ENCODE measurements at places on chromosomes 7 and 10.

DNA sequence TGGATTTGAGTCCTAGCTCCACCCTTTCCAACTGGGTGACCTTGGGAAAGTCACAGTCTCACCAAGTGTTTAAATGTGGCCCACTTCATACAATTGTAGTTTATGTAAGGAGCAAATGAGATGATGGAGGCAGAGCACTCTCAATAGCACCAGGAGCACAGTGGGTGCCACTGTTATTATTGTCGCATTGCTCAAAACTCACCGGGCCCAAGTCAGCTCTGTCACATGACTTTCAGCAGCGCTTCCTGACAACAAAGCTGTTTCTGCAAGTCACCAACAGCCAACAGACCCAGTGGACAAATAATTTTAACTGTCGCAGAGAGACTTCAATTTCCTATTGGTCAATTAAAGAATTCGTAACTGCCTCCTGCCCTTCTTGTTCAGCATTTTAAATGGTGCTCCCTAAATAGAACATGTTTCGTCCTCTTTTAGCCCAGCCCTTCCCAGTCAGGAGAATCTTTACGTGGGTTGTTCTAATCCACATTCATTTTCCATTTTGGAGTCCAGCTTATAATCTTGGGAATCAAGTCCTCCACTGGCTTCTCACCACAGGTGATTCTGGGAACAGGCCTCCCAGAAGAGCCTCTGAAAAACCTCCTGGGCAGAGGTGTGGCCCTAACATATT is 415.6 kb upstream of the NPVF start:
- no peak for DNase-seq

GRCh38 chr7:64618785-64619456 is 47.0 kb upstream of the ZNF107 start:
- no peak for DNase-seq

GRCh38 chr10:32909456-32909855 is 48.6 kb downstream of the ITGB1 start:
- DNase-seq = no peak

DNA sequence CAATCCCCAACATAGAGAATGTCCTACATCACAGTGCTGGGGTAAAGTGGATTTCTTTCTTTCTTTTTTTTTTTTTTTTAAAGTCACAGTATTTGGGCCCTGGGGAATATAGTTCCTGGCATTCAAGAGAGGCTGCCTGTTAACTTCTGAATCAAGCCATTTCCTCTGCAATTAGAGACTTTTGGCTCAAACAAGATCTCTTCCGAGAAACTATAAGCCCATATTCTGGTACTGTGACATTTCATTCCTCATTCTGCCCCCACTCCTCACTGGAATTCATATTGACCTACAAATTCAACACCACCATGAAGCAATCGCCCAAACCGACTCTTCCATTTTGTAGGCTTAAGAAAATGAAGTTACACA is 187.4 kb downstream of the PHTF2 start:
- DNase-seq = no peak

DNA sequence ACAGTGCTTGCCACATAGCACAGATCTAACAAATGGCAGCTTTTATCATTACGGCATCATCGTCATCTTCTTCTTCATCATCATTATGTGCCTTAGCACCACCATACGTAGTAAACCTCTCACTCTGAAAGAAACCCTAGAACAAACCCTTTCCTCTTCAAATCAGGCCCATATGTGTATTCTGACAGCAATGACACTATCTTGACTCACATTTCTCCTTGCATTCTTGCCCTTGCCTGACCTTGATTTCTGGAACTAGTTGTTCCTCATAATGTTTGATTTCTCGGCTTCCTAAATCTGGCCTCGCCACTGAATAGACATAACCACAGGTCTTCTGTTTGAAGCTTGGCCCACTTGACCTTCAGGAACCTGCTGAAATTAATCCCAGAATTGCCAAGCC is 115.3 kb downstream of the DGKI start:
- no peak for DNase-seq

DNA sequence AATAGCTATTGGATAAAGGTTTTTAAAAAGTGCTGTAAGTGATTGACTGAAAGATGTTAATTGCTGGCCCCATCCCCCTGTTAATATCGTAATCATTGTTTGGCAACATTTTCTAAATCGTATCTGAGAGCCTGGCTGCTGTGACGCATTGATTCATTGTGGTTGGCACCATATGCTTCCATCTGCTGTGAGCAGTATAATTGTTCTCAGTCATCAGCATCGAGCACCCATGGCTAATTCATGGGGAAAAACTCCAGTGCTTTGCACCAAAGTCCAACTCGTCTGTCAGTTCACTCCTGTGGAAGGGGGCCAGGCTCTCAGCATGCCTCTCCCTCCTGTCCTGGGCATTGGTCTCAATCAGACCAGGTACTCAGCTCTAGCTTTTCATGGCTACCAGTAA is 205.2 kb downstream of the STK31 start:
- DNase-seq = no peak

- DNase-seq = no peak
Observed at GRCh38 chr10:71603150-71603549, 116.4 kb downstream of the C10orf105 start.

Data from activated naive CD4-positive, alpha-beta T cell treated with Interleukin-2 at 50 U/mL for 16 hours (primary cell).